ENCODE measurements at places on chromosomes 4 and X. TPM values are rescaled to one million over a fixed set of nuclear protein-coding genes. Genes with fewer than 3 reads are reported as not detected.

The TLR2 gene
- 0.08 TPM for total RNA-seq

The MSX1 gene
- 10.1 TPM for total RNA-seq

The CXCR3 gene
- total RNA-seq = not detected

The XAGE2 gene
- total RNA-seq = not detected

The P2RY10 gene
- total RNA-seq = not detected

The PAQR3 gene
- total RNA-seq = 11.0 TPM

The ASB9 gene
- 20.8 TPM for total RNA-seq

The F8A2 gene
- not detected for total RNA-seq

The FGD1 gene
- total RNA-seq = 7.9 TPM

The STBD1 gene
- total RNA-seq = 6.0 TPM

The P2RY4 gene
- not detected for total RNA-seq

The PSAPL1 gene
- total RNA-seq = 0.13 TPM

The FNIP2 gene
- 2.6 TPM for total RNA-seq

The SRPK3 gene
- total RNA-seq = not detected

The HAND2 gene
- total RNA-seq = 0.42 TPM

The CXCL1 gene
- total RNA-seq = 11.7 TPM

The SHOX gene
- not detected for total RNA-seq

The IL13RA1 gene
- 55.3 TPM for total RNA-seq

The PDLIM3 gene
- total RNA-seq = 0.24 TPM

The LRP2BP gene
- total RNA-seq = 0.10 TPM

The HMGN5 gene
- total RNA-seq = 3.8 TPM

The EREG gene
- 53.5 TPM for total RNA-seq

The CFP gene
- 0.88 TPM for total RNA-seq

The PPBP gene
- not detected for total RNA-seq

The EGF gene
- total RNA-seq = 0.21 TPM

The RAB41 gene
- total RNA-seq = not detected

The SERTM2 gene
- total RNA-seq = not detected

The KLKB1 gene
- total RNA-seq = not detected

The GUCY1B1 gene
- total RNA-seq = 0.27 TPM

The UGT2A1 gene
- not detected for total RNA-seq

The LGI2 gene
- 0.25 TPM for total RNA-seq

The FGF13 gene
- not detected for total RNA-seq

The KLB gene
- 0.18 TPM for total RNA-seq

The CSAG2 gene
- not detected for total RNA-seq

The RAP2C gene
- 34.6 TPM for total RNA-seq

The CT45A10 gene
- total RNA-seq = not detected

The AVPR2 gene
- not detected for total RNA-seq

The CABS1 gene
- not detected for total RNA-seq

The GAGE12G gene
- not detected for total RNA-seq

The STPG2 gene
- total RNA-seq = not detected

The SUPT20HL2 gene
- total RNA-seq = not detected

The GPR119 gene
- not detected for total RNA-seq

The LRRC66 gene
- 0.06 TPM for total RNA-seq

The RNF113A gene
- 36.4 TPM for total RNA-seq

The PAGE1 gene
- not detected for total RNA-seq

The NAT8L gene
- total RNA-seq = 14.7 TPM

The NEXMIF gene
- total RNA-seq = not detected

The BMX gene
- not detected for total RNA-seq

The TMEM47 gene
- 0.82 TPM for total RNA-seq

The CACNA1F gene
- not detected for total RNA-seq

The PPARGC1A gene
- 0.06 TPM for total RNA-seq

The GYG2 gene
- total RNA-seq = 3.6 TPM

The USP51 gene
- 0.49 TPM for total RNA-seq

The PABPC1L2B gene
- not detected for total RNA-seq

All from A549 treated with RU486 at 1 μM for 4 hours (cell line).